ENCODE measurements at places on chromosomes 5 and 9. TPM values are rescaled to one million over a fixed set of nuclear protein-coding genes. Genes with fewer than 3 reads are reported as not detected.

- DNase-seq = no peak
Observed at GRCh38 chr5:43078956-43079355, 38.8 kb upstream of the ANXA2R start.

GRCh38 chr9:5871785-5872184 is 18.9 kb upstream of the MLANA start:
- DNase-seq = no peak

- DNase-seq = no peak
Observed at GRCh38 chr5:77024490-77024889, 5.7 kb upstream of the AGGF1 start.

DNA sequence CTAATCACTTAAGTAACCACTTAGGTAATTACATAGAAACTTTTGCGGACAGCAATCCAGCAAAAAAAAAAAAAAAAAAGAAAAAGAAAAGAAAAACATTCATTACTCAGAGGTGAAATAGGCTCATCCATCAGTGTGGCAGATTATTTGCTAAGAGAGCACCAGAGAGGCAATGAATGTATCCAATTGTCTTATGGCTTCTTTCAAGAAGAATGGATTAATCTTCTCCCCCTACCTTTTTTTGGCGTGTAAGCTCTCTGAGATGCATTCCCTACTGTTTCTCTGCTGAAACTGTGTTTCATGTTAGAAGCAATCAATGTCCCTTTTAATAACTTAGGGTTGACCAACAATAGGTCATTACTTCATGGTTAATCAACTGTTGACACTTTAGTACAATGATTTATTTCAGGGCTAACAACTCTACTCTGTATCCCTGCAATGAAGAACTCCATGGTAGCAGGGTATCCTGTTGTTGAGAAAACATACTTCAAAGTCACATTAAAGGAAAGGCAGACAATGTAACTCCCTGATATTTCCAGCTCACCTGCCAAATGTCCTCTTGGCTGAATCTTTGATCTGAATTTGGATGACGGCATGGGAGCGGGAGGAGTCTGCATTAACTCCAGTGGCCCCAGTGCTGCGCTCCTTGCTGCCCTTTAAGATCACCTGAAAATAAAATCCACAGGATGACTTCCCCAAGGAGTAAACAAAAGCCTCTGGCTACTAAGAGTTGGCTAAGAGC is 57.6 kb downstream of the KIF24 start:
- no peak for DNase-seq

DNA sequence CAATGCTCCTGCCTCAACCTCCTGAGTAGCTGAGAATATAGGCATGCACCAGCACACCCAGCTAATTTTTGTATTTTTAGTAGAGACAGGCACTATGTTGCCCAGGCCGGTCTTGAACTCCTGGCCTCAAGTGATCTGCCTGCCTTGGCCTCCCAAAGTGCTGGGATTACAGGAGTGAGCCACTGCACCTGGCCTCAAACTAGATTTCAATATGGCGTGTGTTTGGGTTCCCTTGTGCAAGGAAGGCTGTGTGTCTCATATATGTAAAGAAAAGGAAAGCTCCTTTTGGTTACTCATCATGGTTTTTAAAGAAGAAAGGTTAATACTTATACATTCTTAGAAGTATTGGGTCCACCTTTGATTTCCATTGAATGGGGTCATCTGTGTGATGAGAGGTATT is 70.7 kb downstream of the ANKRD33B start:
- DNase-seq = no peak

GRCh38 chr5:1295650-1296037 is 776 bp upstream of the TERT start:
- no peak for DNase-seq

Gene NEURL1B
- total RNA-seq = 20.6 TPM

Gene CCNH
- total RNA-seq = 21.2 TPM

Gene POLR3G
- 1.0 TPM for total RNA-seq

Gene AMACR
- 10.3 TPM for total RNA-seq
